ENCODE measurements at places on chromosomes 6 and 20.

- DNase-seq = no peak
Measured at GRCh38 chr6:143068001-143068400, 7.3 kb downstream of the AIG1 start.

GRCh38 chr6:114690625-114691024, 347.8 kb upstream of the HS3ST5 start:
- no peak for DNase-seq

- no peak for DNase-seq
Measured at GRCh38 chr20:48875914-48876240, 45.6 kb upstream of the ARFGEF2 start.

DNA sequence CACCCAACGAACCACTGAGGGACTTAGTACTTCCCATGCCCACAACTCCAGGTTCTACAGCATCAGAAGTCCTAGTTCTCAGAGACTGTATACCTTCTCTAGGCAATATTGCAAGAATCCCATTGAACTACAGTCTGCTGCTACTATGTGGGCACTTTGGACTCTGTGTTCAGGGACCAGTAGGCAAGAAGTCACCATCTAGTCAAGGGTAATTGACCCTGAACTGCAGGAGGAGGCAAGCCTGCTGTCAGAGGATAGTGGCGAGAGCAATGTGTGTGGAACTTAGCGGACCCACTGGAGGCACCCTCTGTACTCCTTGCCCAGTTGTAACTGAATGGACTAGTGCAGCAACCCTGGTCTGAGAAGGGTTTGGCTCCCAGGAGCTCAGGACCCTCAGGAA, 15.7 kb downstream of the HEBP2 start:
- DNase-seq = no peak

DNA sequence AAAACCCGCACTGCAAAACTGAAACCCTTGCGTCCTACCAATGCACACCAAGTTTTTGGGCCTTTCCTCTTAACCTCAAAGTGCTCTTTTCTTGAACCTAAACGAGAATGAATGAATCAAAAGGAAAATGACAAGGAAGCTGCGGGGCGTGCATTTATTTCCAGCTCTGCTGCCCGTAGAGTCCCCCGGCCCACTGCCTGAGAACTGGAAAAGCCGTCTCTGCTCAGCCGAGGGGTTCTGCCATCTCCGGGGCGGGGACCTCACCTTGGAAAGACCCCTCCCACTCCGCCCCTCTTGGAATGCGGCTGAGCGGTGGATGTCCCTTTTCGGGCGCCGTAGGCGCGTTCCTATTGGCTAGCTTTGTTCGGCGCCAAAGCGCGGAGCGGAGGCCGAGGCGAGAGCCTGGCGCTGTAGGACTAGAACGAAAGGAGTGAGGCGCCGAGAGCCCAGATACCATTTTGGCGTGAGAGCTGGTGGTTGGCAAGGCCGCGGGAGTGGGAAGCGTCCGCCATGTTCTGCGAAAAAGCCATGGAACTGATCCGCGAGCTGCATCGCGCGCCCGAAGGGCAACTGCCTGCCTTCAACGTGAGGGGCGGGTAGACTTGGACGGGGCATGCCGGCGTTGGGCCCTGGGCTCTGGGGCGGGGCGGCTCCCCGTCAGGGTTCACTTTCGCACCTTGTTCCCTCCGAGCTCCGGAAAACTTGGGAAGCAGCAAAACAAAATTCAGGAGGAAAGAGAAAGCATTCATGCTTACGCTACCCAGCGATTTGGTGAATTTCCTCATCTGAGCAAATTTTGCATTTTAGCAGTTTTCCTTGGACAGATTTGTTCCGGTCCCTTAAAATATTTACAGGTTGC, at the start of gene GINS1:
Gene GINS1, plus strand, starts transcription at position 363 of the 859 bp plus-strand sequence. Its CDS starts 148 bp downstream, at position 511.
- DNase-seq = peak; percentile 44

DNA sequence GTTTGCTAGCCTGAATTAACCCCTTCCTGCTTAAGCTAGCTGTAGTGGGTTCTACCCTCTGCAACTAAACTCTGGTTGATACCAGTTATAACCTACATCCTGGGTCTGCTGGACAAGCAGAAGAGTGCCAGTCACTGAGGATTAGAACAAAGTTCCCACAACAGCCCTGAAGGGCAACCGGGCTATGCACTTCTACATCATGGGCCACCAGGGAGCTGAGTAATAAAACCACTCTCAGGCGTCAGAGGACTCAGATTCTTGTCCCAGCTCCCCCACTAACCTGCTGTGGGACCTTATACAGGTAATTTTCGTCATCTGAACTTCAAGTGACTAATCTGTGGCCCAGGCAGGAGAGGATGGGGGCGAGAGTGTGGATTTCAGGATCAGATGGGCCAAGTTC, 56.8 kb downstream of the EYA2 start:
- no peak for DNase-seq

DNA sequence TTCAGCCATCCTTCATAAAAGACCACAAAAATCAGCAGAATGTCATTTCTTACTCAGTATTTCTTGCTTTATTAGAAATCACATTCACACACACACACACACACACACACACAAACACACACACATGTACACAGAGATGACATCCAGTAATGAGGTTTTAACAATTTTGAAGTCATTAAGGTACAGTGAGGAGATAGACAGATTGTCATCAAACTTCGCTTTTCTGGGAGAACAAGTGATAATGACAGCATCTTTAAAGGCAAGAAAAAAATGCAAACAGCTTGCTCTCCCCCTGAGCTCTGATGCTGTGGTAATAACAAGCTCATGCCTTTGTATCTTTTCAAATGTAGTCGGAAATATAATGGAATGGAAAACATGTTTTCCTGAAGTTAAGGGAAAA, 184.4 kb upstream of the RNF217 start:
- DNase-seq = no peak

GRCh38 chr6:135866445-135867123, 15.1 kb downstream of the PDE7B start:
- no peak for DNase-seq

DNA sequence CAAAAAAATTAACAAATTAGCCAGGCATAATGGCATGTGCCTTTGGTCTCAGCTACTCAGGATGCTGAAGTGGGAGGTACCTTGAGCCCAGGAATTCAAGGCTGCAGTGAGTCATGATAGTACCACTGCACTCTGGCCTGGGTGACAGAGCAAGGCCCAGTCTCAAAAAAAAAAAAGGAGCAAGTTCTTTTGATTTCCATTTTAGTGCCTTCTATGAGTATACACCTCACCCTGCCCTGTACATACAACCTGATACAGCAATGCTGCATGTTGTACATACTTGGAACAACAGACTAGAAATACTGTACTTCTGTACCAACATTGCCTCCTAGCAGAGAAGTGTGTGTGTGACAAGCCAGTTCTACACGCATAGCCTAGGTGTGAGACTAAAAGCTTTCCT, 97.3 kb upstream of the CARMIL1 start:
- DNase-seq = no peak

GRCh38 chr20:19785173-19785982, 27.3 kb downstream of the RIN2 start:
- DNase-seq = no peak

DNA sequence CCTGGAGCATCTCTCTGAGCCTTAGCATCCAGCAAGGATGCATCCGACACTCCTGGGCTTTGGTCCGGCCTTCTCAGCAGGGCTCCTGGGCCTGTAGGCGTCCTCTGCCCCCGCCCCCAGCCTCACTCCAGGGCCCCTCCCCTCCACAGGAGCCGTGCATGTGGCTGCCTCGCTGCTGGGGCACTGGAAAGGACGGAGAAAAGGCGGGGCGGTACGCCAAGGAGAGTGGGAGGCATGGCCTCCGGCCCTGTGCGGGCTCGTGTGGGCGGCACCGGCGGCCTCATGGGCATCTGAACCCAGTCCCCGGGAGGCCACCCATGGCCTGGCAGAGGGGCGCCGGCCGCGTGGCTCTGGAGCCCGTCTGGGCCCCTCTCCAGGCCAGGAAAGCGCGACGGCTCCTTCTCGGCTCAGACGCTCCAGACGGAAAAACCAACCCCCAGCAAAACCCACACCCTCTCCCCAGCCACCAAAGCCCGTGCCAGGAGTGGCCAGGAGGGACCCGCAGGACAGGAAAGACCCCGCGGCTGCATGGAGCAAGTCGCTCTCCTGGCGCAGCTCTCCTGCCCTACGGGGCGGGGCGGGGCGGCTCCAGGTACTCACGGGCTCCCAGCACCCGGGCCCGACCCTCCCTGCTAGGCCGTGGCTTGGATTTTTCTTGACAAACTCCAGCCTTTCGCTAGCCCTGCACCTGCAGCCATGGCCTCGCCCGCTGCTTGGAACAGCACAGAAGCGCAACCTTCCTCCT, 419.9 kb downstream of the QKI start:
- no peak for DNase-seq

DNA sequence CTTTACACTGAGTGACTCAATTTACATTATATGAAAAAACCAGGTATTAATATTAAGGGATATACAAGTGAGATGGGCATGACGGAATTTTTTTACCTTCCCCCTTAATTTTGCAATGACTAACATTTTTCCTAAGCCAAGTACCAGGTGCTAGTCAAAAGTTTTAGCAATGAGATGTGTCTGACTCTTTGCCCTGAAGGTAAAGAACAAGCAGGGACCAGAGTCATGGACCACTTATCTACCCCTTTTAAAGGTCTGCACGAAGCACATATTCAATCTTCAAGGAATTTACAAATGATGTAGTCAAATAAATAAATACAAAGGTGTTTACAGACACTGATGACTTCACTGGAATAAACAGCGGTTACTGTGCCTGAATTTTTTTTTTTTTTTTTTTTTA, 1.4 kb downstream of the GLO1 start:
- no peak for DNase-seq

DNA sequence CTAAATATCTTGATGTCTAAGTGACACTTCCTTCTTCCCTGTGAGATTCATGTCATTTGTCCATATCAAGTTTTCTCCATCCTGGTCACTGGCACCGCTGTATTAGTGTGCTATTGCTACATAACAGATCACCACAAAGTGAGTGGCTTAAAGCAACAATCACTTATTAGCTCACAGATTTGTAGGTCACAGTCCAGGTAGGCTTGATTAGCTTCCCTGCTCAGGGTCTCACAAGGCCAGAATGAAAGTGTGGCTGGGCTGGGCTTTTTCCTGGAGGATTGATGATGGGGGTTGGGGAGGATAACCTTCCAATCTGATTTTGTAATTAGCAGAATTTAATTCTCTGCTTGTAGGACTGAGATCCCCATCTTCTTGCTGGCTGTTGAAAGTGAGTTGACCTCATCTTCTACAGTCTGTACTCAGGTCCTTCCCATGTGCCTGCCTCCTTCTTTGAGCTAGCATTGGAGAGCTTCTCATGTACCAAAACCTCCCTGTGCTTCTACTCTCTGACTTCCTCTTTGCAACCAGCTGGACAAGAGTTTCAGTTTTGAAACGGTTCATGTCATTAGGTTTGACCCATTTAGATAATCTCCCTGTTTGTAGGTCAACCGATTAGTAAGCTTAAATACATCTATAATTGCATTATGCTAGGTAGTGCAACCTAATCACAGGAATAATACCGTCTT, 152.4 kb upstream of the MAN1A1 start:
- DNase-seq = no peak

GRCh38 chr6:170035901-170036304, 255.0 kb downstream of the DLL1 start:
- DNase-seq = no peak

DNA sequence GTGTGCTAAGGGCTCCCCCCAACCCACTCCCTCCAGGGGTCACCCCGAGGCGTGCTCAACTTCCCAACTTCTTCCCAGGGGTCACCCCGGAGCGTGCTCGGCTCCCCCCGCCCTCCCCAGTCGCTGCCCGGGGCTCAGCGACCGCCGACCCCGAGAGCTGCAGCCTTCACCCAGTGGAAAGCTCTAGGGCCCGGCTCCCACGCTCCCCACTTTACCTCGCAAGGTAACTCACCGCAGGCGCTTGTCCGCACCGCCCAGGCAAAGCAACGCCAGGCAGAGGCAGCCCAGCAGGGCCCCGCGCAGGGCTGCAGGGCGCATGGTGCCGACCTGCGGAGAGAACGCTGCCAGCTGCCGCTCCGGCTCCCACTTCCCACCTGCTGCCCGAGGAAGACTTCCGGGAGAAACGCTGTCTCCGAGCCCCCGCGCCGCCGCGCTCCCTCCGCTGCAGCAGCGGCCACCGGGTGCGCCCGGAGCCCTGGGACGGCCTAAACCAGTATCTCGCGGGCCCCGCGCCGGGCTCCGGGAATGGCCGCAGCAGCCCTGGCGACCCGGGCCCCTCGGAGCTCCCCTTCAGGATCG, 396 bp downstream of the RNASET2 start:
- DNase-seq = no peak

DNA sequence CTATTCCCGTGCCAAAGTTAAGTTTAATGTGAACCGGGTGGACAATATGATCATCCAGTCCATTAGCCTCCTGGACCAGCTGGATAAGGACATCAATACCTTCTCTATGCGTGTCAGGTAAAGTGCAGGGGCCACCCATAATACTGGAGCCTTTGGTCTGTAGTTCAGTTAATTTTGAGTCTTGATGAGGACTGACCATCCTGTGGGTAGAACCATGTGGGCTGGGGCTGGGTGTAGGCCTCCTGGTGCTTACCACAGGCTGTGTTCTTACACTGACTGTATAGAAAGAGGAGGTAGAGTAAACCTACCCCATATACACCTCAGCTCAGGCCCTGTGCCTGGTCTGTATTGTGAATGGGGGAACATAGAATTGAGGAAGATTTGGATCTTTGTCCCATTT, 2.4 kb downstream of the NOP56 start:
- DNase-seq = no peak

- DNase-seq = no peak
Measured at GRCh38 chr6:44527181-44527580, 139.7 kb downstream of the CDC5L start.

GRCh38 chr6:121934451-121934850, 465.0 kb upstream of the HSF2 start:
- no peak for DNase-seq

DNA sequence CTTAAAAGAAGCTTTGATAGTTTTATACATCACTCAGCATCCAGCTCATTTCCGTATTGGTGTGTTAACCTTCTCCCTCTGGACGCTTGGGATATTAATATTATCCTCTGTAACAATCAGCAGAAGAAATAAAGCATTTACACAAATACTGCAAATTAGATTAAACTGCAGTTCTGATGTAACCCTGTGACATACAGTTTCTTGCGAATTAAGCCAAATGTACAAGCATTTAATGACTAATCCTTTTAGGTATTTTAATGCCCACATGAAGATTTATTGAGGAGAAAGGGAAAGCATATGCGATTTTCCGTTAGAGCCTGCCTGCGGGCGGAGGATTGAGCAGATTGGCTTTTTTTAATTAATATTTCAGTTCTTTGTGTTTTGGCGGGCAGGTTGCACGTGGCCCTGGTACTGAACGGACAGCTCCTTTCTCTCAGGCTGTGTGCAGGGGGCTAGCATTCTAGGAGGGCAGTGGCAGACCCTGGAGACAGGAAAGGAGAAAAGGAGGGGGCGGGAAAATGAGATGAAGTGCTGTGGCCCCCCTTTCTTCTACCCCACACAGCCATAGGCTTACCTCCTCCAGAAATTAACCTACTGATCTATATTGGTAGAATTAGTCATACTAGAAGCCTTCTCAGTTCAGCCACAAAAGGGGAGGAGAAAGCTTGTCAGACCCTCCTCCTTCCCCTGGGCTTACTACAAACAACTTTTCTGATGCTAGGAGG, 14.1 kb upstream of the TFAP2D start:
- no peak for DNase-seq

GRCh38 chr6:41353333-41353732, 17.9 kb downstream of the NCR2 start:
- DNase-seq = no peak

GRCh38 chr20:38197619-38198018, 32.5 kb upstream of the TGM2 start:
- DNase-seq = no peak

All from stimulated activated naive CD4-positive, alpha-beta T cell (primary cell).